CD4-positive, alpha-beta memory T cell (primary cell): ENCODE measurements at places on chromosomes 6 and 20.

DNA sequence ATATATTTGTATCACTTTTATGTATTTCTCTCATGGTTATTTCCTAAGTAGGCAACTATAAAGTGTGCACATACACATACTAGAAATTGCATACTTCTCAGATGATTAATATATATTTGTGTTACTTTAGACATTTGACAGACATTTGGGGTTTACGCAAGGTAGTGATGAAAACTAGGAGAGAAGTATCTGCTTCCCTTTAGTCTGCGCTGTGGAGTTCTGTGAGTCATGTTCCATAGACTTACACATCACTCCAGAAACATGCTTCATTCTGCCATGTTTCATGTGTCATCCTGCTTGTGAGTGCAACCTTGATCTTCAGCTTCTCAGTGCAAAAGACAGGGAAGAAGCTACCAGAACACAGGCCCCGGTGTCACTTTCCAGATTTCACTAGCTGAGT is 200.7 kb upstream of the BMP2 start:
- no peak for DNase-seq

- DNase-seq, result no peak
Observed at GRCh38 chr6:21601339-21601923, 7.9 kb downstream of the SOX4 start.

- no peak for DNase-seq
Observed at GRCh38 chr6:111747829-111748228, 125.4 kb downstream of the FYN start.

GRCh38 chr6:2952557-2953095 is 18.7 kb downstream of the SERPINB6 start:
- peak; percentile 35 for DNase-seq
